ENCODE measurements at places on chromosomes 1 and 21.
A peak's percentile ranks its signal among the peaks of the same experiment; 100 is the strongest.

DNA sequence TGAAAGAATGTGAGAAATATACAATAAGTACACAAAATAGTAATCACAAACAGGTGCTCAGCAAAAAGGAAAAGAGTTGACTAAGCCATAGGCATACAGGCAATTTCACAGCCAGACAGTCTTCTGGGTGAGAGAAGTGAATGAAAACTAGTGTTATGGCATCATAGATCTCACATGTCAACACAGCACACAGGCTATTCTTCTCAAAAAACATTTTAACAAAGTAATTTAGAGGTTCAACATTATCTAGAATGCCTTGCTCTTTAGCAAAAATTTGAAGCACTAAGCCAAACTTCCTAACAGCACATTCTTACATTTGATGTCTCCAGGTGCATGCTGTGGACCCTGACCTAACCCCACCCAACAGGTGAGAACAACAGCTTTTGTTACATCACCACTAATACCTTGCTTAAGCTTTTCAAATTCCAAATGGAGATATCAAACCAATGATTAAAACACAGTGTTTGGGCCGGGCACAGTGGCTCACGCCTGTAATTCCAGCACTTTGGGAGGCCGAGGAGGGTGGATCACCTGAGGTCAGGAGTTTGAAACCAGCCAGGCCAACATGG is 30.5 kb downstream of the OTUD7B start:
- no peak for DNase-seq

GRCh38 chr1:45894331-45894730 is 90.9 kb downstream of the MAST2 start:
- no peak for DNase-seq

- peak; percentile 67 for DNase-seq
Observed at GRCh38 chr1:28877132-28877781, 37.1 kb upstream of the EPB41 start.

GRCh38 chr1:79430437-79430836 is 423.9 kb upstream of the ADGRL4 start:
- DNase-seq, result no peak

DNA sequence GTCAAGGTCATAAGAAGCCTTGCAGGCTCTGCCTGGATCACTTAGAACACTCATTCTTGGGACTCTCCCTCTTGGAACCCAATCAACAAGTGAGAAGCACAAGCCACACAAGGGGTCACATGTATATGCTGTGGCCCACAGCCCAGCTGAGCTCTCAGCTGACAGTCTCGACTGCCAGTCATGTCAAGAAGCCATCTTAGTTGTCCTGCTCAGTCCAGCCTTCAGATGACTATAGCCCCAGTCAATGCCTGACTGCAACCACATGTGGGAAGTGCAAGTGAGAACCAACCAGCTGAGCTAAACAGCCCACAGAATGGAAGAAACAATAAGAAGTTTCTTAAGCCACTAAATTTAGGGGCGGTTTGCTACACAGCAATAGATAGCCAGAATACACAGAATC is 356.0 kb downstream of the KCNH1 start:
- DNase-seq, result no peak

- DNase-seq, result no peak
Observed at GRCh38 chr1:186575348-186575747, 104.9 kb downstream of the PTGS2 start.

- no peak for DNase-seq
Observed at GRCh38 chr1:48177257-48177656, 45.3 kb upstream of the SLC5A9 start.

GRCh38 chr1:230796626-230797025 is 49.4 kb downstream of the CAPN9 start:
- no peak for DNase-seq

DNA sequence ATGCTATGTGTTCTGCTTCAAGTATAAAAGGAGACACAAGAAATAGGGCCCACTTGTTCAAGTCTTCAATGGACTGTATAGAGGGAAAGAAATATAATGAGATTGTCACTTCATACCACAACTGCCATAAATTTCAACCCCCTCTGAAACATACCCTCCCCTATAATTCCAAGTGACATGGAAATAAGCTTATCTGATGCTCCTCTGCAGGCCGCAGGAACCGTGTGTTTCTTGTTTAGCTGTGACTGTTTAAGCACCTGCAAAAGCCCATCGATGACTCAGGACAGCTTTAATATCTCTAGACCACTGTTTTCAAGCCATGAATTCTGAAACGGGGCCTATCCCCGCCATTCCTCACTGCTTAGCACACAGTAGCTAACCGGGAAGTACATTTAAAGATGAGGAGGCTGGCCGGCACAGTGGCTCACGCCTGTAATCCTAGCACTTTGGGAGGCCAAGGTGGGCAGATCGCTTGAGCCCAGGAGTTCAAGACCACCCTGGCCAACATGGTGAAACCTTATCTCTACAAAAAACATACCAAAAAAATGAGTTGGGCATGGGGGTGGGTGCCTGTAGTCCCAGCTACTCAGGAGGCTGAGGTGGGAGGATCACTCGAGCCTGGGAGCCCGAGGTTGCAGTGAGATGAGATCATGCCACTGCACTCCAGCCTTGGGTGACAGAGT is 4.2 kb downstream of the HLCS start:
- DNase-seq, result no peak

- DNase-seq, result no peak
Observed at GRCh38 chr21:46119637-46120271, 21.8 kb downstream of the COL6A2 start.

DNA sequence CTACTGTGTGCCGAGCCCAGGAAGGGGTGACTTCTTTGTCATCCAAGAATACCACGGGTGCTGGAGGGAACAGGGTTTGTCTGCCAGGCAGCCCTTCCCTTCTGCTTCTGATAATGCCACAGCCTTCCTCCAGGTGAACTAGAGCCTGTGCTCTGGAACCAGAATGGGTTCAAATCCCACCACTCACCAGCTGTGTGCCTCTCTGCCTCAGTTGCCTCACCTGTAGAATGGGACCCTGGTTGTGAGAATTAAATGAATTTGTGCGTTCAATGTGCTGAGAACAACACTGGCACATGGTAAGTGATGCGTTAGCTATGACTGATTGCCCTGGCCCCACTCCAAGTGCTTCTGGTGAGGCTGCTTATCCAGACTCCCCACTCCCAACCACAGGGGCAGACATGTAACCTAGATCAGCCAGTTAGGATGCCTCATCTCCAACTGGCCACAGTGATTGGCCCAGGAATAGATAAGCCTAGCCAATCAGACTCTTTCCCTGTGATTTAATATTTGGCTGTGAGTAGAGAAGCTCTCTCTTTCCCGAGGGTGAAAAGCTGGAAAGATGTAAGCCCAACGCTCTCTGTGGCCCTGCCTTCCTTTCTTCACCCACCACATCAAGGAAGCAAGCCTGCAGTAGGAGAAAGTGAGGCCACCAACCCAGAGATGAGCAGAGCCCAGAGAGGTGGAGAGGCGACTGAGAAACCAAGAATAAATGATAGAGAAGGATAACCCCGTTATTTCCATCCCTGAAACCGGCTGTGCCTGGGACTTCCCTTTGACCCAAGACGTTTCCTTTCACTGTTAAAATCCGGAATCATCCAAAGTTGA is 20.8 kb upstream of the LAPTM5 start:
- DNase-seq, result peak; percentile 93

- peak; percentile 52 for DNase-seq
Observed at GRCh38 chr1:11862890-11863289, 4.1 kb upstream of the NPPB start.

DNA sequence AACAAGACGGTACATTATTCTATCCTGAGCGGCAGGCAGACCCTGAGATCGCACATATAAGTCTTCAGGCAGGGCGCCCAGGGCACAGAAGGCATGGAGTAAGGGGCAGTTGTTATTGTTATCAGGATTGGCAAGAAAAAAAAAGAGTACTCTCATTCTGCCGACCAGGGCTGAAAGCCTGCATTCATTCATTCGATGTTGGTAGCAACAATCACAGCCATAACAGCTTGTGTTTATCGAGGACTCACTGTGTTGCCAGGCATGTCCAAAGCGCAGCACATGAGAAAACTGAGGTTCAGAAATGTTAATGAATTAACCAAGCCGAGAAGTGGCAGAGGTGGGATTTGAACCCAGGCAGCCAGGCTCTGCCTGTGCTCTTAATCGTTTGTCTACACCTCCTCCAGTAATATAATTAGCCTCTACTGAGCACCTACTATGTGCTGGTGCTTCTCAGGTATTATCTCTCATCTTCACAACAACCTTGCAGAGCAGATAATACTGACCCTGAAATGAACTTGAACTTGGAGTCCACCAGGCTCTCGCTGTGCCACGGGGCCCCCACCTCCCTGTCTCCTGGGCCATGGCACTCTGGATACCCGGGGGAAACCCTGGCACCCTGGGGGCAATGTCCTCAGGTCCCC is 56.2 kb downstream of the TAS1R2 start:
- no peak for DNase-seq

- DNase-seq, result no peak
Observed at GRCh38 chr21:41677671-41678015, 89.2 kb downstream of the RIPK4 start.

- DNase-seq, result no peak
Observed at GRCh38 chr1:39268906-39269305, 64.4 kb downstream of the MACF1 start.
